AG04450 (cell line): ENCODE measurements at places on chromosomes 6 and 20.

GRCh38 chr6:155895641-155896040 lies 440.0 kb upstream of the NOX3 start:
- DNase-seq = no peak

DNA sequence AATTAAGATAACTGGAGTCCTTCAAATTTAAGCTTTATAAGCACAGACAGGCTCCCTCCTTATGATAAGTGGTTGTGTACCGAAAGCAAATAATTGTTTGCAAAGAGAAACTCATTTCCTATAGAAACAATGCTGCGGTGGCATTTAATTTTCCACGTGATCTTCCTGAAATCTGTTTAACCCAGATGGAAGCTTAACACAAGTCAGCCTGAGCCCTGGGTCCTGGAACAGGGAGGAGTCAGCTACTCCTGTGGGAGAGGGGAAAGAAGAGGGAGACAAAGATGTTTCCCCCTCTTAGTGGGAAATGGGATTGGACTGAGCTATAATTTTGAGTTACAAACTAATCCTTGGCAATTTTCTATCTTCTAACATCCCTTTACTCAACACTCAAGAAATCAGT lies 136.5 kb downstream of the ELOVL4 start:
- DNase-seq = no peak

GRCh38 chr6:144360401-144360800 lies 75.3 kb downstream of the UTRN start:
- DNase-seq = no peak

GRCh38 chr20:61776491-61777075 lies 289.1 kb downstream of the TAF4 start:
- no peak for DNase-seq
